ENCODE measurements at places on chromosomes 1 and 21. TPM values are rescaled to one million over a fixed set of nuclear protein-coding genes. Genes with fewer than 3 reads are reported as not detected.

LMX1A gene
- not detected for total RNA-seq

HAO2 gene
- total RNA-seq: not detected

GRCh38 chr1:51660580-51660979 is 43.7 kb downstream of the OSBPL9 start:
- no peak for DNase-seq

- DNase-seq: no peak
Observed at GRCh38 chr1:67192902-67193301, 26.6 kb downstream of the IL23R start.

GRCh38 chr1:172480431-172480830 is 36.6 kb upstream of the PIGC start:
- DNase-seq: no peak
